Stimulated activated CD4-positive, alpha-beta T cell treated with anti-CD3 and anti-CD28 coated beads, TNF-alpha, amount 100 ng/mL, for 48 hours (primary cell): ENCODE measurements at places on chromosomes 16 and 17.
A peak's percentile ranks its signal among the peaks of the same experiment; 100 is the strongest.

GRCh38 chr16:79169239-79169638, 431.3 kb downstream of the MAF start:
- DNase-seq: peak; percentile 20

GRCh38 chr17:76816590-76817135, 51.5 kb upstream of the MGAT5B start:
- DNase-seq: peak; percentile 24

DNA sequence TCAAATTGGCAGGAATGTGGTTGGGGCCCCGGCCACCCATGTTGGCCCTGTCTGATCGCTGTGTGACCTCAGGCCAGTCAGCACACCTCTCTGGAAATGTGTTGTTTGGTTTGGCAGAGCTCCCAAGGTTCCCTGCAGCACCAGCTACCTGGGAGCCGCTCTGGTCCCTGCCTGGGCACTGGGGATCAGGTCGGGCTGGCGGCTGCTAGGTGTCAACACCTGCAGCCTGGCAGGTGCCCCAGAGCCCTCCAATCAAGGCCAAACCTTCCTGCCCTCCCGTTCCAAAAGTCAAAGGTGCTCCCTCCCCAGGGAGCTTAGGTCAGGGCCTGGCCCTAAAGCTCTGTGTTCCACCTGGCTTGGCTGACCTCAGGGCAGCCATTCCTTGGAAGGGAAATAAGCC, 55.9 kb downstream of the ZDHHC7 start:
- DNase-seq: no peak

GRCh38 chr17:13597723-13598347, 3.9 kb downstream of the HS3ST3A1 start:
- DNase-seq: no peak

GRCh38 chr16:83928341-83929055, 24.5 kb upstream of the OSGIN1 start:
- no peak for DNase-seq

DNA sequence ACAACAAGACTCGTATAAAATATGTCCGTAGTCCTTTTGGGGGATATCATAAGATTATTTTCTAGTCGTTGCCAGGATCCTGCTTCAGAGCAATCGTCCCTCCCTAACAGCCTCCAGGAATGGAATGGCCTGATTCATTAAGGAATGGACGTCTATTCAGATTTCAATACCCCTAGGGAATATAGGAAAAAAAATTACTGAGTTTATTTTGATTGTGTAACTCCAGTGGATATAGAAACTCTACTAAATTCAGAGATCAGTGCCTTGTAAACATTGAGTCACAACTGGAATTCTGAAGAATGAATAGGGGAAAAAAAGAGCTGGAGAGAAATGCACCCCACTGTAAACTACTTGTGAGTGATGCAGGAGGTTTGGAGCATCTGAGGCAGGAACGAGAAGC, 1171.5 kb upstream of the GOT2 start:
- DNase-seq: no peak

GRCh38 chr16:12011565-12011964, 35.0 kb downstream of the SNX29 start:
- DNase-seq: no peak

DNA sequence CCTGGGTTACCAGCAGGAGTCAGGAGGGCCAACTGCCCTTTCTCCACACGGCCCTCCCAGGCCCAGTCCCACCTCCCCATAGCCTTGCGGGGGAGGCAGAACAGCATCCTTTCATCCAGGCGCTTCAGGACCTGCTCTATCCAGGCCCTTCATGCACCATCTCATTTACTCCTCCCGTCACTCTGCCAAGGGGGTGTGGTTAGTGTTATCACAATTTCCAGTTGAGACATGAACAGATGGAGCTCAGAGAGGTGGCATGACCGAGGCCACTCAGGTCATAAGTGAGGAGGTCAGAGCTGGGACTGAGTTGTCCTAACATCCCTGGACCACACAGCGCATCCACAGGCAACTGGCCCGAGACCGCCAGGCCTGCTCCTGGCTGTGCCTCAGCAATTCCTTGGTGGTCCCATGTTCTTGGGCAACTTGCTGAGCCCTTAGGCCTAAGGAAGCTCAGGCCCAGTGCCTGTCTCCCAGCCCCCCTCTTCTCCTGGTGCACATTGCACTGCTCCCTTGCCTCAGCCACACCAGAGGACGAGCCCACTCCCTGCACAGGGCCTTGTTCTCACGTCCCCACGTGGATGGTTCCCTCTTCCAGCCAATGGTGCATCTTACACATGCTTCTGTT, 23.8 kb downstream of the C17orf100 start:
- DNase-seq: no peak

GRCh38 chr17:62876673-62877405, 68.7 kb upstream of the MARCHF10 start:
- DNase-seq: no peak

DNA sequence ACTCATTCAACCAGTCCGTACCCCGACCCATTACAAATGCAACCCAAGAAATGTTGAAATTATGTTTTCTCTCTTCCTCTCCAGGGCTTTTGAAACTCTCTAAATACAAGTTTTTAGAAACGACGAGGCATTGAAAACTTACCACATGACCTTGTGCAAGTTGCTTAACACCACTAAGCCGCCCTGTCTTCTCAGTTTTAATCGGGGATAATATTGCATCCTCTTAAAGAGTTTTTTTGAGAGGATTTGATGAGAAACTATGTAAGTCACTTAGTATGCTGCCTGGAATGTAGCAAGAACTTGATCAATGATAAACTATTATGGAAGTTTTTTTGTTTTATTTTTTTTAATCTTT, 149.0 kb upstream of the FAM20A start:
- no peak for DNase-seq

- no peak for DNase-seq
Observed at GRCh38 chr17:67276075-67276474, 31.1 kb upstream of the HELZ start.

DNA sequence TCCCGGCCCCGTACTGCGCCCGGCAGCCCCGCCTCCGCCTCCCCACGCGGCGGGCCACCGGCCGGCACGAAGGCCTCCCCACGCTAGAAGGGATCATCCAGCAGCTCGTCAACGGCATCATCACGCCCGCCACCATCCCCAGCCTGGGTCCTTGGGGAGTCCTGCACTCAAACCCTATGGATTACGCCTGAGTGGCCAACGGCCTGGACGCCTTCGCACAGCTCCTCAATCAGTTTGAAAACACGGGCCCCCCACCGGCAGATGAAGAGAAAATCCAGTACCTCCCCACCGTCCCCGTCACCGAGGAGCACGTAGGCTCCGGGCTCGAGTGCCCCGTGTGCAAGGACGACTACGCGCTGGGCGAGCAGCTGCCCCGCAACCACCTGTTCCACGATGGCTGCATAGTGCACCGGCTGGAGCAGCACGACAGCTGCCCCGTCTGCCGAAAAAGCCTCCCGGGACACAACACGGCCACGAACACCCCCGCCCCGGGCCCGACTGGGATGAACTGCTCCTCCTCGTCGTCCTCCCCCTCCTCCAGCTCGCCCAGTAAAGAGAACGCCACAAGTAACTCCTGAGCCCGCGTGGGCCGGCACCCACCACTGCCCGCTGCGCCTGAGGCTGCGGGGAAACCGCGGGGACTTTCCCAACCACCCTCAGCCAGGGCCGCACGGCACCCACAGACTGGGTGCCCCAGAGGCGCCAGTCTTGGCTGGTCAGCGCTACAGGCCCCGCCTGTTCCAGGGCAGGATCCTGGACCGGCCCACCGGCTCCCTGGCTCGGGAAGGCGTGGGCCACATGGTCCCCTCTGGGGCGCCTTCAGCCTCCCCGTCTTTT, 39.0 kb upstream of the AKAP1 start:
- peak; percentile 31 for DNase-seq

DNA sequence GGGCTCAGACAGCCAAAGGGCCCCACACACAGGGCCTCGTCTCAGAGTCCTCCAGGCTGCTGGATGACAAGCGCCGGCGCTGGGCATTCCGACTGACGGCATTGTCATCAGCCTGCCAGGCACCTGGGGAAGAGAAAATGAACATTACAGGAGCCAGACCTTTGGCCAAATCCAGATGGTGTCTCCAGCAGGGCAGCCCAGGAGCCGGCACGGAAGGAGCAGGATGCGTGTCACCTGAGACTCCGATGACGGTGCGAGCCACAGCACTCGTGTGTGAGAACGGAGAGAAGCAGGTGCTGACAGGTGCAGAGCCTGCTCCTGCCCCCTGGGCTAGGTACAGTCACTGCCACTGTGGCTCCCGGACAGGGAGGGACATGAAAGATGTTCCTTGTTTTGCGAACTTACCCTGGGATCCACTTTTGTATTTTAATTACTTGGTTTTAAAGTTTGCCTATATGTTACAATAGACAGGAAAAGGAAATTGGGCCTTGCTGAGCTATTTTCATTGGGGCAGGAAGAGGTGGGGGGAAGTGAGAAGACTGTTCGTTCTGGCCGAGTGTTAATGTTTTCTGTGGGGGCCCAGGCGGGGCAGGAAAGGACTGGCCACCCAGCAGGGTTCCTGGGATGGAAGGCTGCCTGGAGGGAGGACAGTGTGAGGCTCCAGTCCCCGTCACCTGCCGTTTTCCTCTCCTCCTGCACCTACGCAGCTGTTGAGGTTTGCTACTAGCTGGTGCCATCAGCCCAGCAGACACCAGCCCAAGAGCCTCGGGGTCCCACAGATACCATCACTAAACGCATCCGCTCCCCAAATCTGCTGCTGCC, 4.4 kb upstream of the FOXJ1 start:
- DNase-seq: no peak

DNA sequence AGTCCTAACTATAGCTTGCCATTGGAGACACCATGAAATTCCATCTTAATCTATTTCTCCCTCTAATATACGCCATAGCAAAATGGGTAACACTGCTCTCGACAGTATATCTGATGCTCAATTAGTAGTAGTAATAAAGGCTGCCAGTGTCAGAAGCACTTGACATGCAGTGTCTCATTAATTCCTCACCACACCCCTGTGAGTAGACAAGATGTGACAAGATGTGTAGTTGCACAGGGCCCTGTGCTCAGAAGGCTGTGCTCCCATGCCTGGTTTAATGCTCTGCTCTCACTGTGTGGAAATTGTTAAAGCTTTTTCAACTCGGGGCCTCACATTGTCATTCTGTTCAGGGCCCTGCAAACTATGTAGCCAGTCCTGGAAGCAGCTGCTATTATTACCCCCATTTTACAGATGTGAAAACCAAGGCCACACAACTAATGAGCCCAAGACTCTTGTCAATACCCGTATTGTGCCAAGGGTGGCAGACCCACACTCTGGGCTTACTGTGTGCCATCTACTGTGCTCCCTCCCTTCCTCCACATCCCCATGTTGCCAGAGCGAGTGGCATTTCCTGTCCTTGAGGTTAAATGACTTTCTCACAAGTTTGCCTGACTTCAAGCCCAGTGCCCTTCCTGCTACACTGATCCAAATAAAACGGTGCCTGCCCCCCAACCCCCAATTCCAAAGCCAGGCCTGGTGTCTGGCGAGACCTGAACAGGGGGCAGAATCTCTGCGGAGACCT, 287.3 kb upstream of the CCL2 start:
- DNase-seq: no peak
